ENCODE measurements at places on chromosomes 2 and 18.

GRCh38 chr2:44335806-44336538 lies 25.3 kb downstream of the PREPL start:
- DNase-seq, result no peak

- DNase-seq, result no peak
These were observed 861.7 kb downstream of the SLC4A3 start for GRCh38 chr2:220489121-220489520.

GRCh38 chr2:26241928-26242436 lies 2.5 kb downstream of the HADHA start:
- DNase-seq, result no peak

DNA sequence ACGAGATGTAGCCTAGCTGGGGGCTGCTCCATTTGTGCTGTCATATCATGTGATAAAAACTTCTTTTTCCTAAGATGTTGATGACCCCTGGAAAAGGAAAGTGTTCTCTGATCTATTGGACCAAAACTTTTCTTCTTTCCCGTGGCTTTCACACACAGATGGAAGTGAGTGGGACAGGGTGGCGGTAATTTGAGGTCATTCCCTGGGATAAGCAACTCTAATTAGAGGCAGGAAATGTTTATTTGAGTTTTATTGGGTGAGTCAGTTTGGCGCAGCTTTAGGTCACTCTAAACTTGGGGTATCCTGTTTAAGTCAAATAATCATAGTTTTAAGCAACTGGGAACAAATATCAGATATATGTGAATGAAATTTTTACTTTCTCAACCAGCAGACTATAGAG lies 221.0 kb upstream of the EPAS1 start:
- DNase-seq, result no peak

DNA sequence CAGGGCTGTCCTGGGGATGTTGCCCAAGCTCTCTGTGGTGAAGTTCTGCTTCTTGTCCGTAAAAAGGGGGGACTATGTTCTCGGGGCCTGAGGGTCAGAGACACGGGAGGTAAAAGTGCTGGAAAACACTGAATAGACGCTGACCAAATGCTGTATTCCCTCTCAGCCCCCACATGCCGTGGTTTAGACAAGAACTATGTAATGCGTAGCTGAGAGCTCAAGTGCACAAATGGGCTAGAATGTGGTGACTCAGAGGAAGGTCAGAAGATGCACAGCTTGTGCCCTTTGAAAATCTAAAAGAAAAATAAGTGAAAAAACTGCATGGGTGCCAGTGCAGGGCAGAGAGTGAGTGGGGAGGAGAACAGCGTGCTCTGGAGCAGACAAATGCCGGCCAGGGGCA lies 80.3 kb upstream of the MAP4K4 start:
- DNase-seq, result no peak

DNA sequence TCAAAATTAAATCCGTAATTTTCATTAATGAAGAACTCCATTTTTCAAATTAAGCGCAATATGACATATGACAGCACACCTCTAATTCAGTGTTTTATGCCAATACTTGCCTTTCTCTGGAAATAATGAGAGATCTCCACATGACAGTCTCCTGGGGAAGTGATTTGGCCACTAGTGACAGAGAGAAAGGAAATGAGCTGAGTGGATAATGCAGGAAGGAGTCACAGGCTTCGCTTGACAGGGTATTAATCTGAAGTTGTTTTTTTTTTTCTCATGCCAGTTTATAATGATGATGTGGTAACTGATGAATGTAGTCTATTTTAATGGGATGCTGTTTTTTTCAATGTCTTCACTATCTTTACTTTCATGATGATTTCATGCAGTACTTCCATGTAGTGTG lies 1079.4 kb upstream of the GYPC start:
- DNase-seq, result no peak

- DNase-seq, result no peak
These were observed 13.2 kb downstream of the DYNAP start for GRCh38 chr18:54604211-54604610.

GRCh38 chr2:181058378-181059269 lies 78.2 kb downstream of the UBE2E3 start:
- peak; percentile 64 for DNase-seq

GRCh38 chr2:3465328-3465727 lies 54.0 kb downstream of the ADI1 start:
- no peak for DNase-seq

DNA sequence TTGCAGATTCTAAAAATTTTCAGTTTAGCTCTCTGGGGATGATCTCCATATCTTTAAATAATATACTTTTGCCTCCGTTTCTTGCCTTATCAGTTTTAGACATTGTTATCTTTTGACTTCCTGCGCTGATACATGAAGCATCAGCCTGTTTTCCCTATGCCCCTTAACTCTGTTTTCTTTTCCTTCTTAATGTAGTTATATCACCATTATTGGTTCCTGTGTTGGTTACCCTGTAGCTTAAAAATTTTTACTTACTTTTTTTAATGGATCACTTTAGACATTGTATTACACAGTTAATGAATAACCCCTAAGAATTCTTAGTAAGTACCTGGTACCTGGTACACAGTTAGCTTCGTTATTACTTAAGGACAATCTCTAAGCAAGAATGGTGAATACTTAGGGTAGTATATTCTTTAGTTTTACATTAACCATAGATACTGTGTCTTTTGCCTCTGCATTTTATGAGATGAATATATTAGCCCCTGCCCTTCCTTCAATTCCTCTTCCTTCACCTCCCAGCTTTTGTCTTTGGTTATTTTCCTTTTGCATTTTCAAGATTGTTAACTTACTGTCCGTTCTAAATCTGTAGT lies 40.9 kb downstream of the BABAM2 start:
- no peak for DNase-seq

DNA sequence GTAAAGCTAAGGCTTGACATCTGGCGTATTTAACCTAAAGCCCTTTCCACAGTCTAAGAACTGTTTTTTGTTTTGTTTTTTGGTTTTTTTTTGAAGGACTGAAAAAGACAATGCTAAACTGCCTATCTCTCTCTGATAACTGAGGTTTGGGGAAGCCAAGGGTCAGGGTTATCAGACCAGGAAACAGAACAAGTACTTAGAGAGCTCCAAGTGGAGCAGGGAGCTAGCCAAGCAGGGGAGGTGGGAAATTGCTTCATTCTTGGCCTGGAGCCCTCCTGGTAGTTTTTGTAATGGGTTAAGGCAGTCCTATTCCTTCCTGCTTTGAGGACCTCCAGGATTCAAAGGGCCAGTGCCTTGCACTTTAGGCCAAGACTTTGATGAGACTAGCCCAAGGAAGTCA lies 154.3 kb upstream of the LTBP1 start:
- no peak for DNase-seq

GRCh38 chr2:117958186-117958585 lies 55.7 kb downstream of the CCDC93 start:
- DNase-seq, result no peak

GRCh38 chr2:56508662-56509061 lies 324.9 kb downstream of the CCDC85A start:
- no peak for DNase-seq

GRCh38 chr18:2104620-2105462 lies 466.5 kb downstream of the METTL4 start:
- DNase-seq, result peak; percentile 34

DNA sequence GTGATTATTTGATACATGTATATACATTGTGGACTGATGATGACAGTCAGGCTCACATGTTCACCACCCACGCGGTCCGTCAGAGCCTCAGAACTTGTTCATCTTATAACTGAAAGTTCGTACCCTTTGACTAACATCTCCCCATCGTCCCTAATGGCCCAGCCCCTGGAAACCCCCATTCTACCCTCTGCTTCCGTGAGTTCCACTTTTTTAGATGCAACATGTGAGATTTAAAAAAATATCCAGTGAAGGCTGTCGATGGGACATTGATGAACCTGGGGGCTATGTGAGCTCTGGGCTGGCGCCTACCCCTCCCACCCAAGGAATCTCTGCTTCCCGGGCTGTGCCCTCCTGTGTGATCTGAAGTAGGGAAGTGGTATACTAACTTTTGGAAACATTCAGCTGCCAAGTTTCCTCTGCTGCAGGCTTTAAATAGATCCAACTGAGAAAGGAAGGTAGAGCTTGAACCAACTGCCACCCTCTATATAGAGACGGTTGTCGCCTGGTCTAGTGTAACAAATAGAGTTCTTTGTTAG lies 163.8 kb downstream of the FAM210A start:
- DNase-seq, result no peak

DNA sequence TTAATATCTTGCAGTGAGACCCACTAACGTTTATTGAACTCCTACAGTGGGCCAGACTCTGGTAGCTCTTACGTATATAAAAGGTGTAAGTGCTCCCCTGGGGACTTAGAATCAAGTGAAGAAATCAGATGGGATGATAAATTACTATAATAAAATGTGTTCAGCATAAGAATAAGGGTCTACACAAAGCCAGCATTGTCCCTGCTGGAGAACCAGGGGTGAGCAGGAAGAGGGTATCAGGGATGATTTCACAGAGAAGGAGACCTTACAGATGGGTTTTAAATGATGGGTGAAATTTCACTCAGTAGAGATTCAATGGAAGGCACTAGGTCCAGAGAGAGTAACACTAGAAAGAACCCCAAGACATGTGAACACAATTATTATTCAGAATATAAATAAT lies 20.7 kb downstream of the NRXN1 start:
- DNase-seq, result no peak

DNA sequence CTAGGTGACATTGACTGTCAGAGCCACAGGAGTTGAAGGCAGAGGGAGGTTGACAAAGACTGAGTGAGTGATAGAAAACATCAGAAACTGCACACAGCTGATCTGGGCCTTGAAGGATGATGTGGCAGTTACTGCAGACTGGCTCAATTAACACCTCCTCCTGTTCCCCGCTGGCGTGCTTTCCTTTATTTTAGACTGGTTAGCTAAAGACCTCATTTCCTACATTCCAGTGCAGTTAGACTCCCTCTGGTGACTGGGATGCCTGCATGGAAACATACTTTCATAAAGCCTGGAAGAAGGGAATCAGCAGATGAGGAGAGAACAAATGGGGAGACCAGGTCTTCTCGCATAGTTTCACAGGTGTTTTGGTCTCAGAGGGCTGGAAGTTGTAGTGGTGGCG lies 7.1 kb downstream of the TPGS2 start:
- DNase-seq, result no peak

DNA sequence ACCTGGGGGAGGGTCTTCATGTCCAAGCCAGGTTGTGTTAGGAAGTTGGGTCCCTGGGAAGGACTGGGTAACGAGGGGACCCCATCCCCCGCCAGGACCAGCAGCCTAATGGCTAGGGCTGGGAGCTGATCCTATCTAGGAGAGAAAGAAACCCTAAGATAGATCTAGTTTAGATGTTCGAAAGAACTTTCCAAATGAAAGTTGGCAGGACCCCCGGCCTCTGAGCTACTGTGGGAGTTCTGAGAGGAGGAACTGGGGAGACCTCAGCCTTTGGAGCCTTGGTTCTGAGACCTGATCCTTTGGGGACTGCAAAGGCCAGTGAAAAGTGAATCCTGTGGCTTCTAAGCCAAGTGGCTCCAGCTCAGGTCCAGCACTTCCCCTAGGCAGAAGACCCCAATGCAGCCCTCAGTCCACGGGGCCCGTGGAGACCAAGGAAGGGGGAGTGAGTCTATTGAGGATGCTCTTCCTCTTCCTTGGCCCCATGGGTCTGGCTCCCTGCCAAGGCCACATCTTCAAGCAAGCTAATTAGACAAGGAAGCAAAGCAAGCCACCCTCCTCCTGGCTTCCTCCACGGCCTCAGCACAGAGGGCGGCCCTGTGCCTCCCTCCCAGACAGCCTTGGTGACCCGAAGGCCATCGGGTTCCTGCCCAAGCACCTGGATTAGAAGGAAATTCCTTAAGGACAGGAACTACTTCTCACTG lies 23.5 kb downstream of the CCT7 start:
- DNase-seq, result no peak

DNA sequence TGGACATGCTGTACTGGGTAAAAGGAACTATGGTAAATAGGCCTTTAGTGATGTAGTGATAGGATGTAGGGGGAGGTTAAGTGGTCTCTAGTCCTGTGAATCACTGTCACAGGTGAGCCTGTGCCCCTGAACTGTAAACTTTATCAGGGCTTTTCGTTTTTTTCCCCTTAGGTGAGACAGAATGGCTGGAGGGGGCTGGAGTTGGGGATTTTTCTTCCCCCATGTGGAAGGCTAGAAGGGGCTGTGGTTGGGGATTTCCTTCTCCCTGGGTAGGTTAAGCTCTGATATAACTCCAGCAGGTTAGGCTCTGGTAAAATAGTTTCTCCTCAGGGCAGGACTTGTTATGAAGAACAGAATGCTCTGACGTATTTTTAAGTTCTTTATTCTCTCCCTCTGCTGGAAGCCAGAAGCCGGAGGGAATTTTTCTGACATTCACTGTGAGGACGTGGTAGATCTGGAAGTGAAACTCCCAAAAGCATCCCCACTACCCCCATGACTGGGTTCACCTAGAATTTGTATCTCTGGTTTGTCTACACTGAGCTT lies 28.5 kb downstream of the PIKFYVE start:
- no peak for DNase-seq

DNA sequence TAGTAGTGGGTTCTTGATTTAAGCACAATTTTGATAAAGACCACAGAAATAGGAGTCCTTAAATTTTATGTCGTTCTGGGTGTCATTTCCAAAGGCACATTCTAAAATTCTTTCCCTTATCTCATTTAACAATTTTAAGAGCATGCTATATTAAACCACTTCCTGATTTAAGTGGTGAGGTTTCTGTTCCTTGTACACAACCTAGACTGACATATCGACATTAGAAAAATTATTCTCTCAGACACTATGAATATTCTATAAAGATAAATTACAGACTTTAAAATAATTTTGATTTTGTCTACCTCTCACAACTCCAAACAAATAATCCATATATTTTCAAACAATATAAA lies 923.8 kb downstream of the LRP1B start:
- no peak for DNase-seq

- DNase-seq, result no peak
These were observed 55.5 kb downstream of the CRACDL start for GRCh38 chr2:98880266-98881152.

- no peak for DNase-seq
These were observed 46.2 kb downstream of the TFCP2L1 start for GRCh38 chr2:121238828-121239227.

DNA sequence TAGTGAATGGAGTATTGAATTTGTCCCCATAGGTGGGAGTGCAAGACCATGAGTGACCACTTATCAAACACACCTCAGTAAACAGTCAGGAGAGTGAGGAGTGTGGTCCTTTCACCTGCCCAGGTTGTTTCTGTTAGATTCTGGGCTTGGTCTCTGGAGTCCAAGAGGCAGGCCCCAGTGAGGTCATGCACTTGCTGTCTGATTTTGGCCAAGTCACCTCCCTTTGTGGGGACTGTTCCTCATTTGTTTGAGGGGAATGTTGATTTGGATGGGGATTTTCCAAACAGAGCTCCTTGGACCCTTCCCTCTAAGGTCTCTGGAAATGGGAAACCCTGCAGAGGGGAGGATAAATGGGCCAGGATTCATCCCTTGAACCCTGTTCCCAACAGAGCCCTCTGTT lies 7.3 kb downstream of the IL1RN start:
- no peak for DNase-seq

GRCh38 chr2:157691695-157692094 lies 63.0 kb upstream of the ACVR1C start:
- DNase-seq, result no peak

DNA sequence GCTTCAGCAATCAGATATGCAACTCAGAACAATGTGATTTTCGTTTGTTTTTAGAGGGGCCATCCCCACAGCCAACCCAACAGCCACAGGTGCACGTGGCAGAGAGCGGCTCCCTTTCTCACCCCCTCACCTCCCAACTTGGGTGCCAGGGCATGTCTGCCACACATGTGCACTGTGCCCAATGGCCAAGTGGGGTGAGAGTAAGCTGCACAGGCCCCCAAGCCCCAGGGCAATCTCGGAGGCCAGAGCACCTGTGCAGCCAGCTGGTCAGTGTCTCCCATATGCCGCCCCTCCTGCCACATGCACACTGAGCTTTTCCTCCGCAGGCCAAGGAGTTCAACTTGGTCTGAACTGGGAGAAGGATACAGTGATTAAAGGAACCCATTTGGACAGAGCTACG lies 1130.2 kb downstream of the DSC3 start:
- no peak for DNase-seq
